ENCODE measurements at places on chromosomes 7 and 10.

DNA sequence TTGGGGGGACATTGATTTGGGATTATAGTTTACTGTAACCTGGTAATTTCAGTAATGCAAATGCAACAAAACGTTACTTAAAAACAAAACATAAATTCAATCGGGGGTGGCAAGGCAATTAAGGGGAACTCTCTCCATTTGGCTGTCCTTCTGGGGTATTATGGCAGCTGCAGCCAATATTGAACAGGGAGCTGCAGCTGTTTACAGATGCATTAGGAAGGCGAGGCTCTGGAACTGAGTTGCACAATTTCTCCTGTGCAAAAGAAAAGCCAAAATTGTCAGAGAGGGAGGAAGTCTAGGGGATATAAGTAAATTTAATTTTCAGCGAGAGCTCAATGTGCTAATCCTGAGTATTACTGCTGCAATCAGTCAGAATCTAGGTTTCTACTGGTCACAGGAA lies 36.1 kb downstream of the NEUROD6 start:
- no peak for DNase-seq

DNA sequence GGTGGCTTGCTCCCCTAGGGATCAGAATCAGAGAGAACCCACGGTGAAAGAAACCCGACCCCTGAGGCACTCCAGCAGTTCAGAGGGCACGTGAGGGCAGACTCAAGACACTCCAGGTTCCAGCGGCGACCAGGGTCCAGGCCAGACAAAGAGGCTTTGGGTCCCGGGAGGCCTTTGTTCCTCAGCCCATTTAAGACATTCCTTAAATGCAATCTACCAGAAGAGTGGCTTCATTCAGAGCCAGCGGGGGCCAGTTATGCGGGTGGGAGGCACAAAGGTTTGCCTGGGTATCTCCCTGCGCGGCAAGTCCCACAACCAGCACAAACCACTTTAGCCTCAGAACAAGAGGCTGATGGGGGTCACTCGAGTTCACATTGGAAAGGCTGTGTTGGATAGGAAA lies 53.6 kb downstream of the AFAP1L2 start:
- DNase-seq: no peak

- DNase-seq: no peak
Observed at GRCh38 chr7:149707448-149707886, 65.9 kb downstream of the ZNF467 start.

DNA sequence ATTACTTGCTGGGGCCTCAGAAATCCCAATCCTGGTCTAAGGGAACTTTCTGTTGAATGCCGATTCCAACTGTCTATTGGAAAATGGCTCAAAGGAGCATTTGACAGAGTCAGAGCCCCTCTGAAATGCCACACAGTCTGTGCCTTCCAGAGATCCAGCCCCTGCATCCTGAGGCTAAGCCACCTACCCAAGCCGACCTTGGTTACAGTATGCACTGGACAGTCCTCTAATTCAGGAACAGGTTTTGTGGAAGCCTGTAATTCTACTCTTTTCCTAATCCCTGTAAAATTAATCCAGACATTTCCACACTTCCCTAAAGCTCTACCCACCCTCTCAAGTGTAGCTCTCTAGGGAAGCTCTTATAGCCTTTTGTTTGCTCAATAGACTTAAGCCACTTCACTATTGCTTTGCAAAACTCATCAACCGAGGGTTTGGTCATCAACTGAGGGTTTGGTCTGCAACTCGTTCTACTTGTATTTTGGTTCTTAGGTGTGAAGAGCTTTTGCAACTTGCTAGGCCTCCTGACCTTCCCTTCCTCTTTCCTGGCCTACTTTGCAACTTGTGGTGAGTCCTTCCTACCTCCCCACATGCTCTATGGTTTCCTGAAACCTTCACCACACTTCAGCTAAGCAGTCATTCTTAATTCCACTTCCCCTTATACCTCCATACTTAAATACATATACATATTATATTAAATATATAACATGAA lies 364.8 kb downstream of the SFMBT2 start:
- no peak for DNase-seq

DNA sequence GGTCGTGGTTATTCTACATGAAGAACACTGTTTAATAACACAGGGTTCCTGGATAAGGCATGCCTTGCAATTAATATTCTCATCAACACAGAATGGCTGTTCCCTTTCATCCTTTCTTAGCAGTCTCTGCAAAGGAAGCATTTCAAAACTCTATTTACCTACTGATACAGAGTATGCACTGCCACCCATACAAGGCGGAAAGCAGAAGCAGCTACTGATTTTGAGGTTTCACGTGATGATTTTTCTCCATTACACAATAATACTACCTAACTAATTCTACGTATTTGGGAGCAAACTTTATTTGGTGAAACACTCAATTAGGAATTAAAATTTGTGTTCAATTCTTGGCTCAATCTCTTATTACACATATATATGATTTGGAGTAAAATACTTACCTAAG lies 43.0 kb upstream of the COL1A2 start:
- DNase-seq: no peak

DNA sequence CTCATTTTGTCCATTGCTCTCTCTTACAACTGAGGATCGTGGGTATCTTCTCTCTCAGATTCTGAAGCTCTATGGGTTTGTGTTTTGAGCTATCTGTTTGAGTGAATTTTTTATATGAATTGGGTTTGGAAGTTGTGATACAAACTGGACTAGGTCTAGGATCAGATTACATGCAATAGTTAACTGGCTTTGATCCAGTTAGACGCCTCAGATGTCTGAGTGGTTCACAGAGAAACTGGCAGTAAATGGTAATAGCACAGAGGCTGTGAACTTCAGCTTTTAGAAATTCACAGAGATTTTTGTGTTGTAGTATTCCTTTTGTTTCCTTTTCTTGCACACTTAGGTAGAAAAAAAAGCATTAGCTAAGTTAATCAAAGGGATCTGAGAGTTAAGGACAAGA lies 12.7 kb upstream of the DNMBP start:
- DNase-seq: no peak

DNA sequence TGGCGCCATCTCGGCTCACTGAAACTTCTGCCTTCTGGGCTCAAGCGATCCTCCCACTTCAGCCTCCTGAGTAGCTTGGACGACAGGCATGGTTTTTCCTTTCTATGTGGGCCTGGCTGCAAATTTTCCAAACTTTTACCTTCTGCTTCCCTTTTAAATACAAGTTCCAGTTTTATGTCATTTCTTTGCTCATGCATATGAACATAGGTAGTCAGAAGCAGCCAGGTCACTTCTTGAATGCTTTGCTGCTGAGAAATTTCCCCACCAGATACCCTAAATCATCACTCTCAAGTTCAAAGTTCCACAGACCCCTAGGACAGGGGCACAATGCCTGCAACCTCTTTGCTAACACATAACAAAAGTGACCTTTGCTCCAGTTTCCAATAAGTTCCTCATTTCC lies 21.6 kb upstream of the RPEL1 start:
- no peak for DNase-seq

DNA sequence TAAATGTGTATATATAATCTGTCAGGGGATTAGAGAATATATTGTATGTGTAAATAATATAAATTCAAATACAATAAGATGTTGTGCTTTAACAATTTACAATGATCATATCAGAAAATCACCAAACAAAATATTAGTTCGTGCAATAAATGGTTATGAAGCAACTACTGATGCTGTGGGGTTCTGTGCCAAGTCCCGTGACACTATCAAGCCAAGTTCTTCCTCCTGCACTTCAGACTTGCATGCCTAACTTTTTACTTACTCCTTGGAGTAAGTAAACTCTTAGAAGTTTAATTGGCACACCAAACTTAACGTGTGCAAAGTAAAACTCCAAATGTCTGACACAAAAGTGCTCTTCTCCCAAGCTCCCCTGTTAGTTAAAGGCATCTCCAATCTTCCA lies 26.5 kb upstream of the TMEM254 start:
- DNase-seq: no peak

- no peak for DNase-seq
Observed at GRCh38 chr7:28672397-28672797, 260.1 kb downstream of the CREB5 start.

Measured in stimulated activated CD8-positive, alpha-beta memory T cell treated with anti-CD3 and anti-CD28 coated beads, Interleukin-7, amount 100 ng/mL, for 1 hour (primary cell).